ENCODE measurements at places on chromosomes 6 and 20. TPM values are rescaled to one million over a fixed set of nuclear protein-coding genes. Genes with fewer than 3 reads are reported as not detected.

DNA sequence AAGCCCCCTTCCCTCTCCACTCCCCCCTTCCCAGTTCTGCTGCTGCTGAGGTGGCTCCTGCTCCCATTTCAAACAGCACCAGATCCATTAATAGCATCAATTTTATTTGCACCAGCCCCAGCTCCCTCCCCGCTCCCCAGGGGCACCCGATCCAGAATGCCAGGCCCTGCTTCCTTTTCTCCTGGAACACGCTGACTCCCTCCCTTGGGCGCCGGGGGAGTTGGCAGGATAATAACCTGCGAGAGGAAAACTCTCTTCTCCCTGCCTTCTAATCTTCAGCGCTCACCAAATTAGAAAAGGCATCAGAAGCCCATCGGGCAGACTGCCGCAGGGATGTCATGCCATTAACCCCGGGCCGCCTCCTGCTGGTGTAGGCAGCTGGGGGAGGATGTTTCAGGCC lies 77.8 kb downstream of the NCR2 start:
- no peak for DNase-seq

DNA sequence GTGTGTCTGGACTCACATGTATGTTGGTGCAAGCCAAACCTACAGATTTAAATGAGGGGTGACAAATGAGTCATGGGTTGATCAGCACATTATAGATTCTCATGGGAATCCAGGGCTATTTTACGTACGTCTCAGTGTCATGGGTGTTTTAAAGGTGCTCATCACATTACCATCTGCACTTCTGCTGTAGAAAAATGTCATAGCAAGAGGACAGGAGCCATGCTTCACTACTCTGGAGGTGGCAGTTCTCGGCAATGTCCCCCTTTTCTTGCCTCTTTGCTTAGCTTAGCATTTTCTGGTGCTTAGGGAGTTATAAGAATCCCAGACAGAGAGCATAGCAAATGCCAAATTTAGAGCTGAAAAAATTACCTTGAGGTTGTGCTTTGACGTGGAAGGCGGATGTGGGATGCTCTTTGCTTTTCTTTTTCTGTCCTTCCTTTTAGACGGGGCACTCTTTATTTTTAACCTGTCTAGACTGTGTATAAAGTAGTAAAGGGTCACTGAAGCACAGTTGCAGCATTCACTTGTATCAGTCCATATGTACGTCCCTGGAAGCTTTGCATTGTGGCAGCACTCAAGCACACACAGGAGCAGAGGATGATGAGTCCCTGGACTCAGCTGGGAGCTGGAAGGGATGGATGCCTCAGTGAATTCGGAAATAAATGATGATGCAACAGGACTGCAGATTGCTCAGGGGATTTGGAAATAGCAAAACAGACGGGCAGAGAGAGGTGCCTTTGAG lies 139.7 kb downstream of the SYNDIG1 start:
- DNase-seq, result no peak

DNA sequence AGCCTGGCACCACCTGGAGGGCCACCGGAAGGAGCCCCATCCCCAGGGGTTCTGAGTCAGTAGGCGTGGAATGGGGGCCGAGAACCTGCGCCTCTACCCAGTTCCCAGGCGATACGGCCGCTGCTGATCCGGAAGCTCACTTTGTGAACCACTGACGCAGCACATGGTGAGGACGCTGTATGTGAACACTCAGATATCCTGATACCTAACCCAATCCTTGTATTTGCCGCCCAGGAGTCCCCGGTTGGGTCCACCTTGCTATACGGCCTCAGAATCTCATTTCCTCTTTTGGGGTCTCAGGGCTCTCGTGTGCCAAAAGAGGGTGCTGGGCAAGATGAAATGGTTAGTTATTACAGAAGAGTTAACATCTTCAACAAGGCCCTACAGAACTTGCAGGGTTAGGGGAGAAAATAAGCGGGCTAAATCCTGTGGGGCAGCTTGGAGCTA lies 604 bp upstream of the RAB5IF start:
- DNase-seq, result peak; percentile 60

GRCh38 chr20:36655004-36655403 lies 9.0 kb upstream of the SLA2 start:
- no peak for DNase-seq

DNA sequence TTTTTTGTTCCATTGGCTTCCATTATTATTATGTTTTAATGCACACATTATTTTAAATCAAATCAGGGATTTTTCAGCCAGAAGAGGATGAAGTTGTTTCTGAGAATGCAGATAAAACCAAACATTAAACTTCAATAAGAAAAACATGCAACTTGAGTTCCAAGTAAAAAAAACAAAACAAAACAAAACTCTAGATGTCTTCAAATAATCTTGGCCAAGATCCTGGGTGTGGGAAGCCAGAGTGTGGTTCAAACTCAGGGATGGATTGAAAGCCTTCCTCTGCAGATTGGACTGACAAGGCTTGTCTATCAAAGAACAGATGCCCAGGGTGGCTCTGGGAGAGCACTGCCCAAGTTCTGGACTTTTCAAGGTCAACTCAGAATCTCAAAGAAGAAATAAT lies 134.1 kb downstream of the LCA5 start:
- no peak for DNase-seq

GRCh38 chr20:64091770-64092169 lies 7.6 kb upstream of the LKAAEAR1 start:
- no peak for DNase-seq

GRCh38 chr6:148389086-148389485 lies 46.4 kb downstream of the SASH1 start:
- DNase-seq, result no peak

ENPP4 gene
- 28.8 TPM for total RNA-seq

IRF4 gene
- 23.7 TPM for total RNA-seq

BEND6 gene
- total RNA-seq, result 0.72 TPM

GRCh38 chr6:3442431-3443220 lies 14.2 kb downstream of the SLC22A23 start:
- DNase-seq, result no peak
